ENCODE measurements at places on chromosomes 5 and 9. TPM values are rescaled to one million over a fixed set of nuclear protein-coding genes. Genes with fewer than 3 reads are reported as not detected.

GRCh38 chr5:134141331-134142050 is 27.0 kb downstream of the TCF7 start:
- no peak for DNase-seq

- no peak for DNase-seq
These were observed 96.3 kb downstream of the TTLL11 start for GRCh38 chr9:121996783-121997182.

Gene CCDC180
- total RNA-seq, result 1.8 TPM

- DNase-seq, result no peak
These were observed 101.4 kb downstream of the PPARGC1B start for GRCh38 chr5:149831492-149831891.

DNA sequence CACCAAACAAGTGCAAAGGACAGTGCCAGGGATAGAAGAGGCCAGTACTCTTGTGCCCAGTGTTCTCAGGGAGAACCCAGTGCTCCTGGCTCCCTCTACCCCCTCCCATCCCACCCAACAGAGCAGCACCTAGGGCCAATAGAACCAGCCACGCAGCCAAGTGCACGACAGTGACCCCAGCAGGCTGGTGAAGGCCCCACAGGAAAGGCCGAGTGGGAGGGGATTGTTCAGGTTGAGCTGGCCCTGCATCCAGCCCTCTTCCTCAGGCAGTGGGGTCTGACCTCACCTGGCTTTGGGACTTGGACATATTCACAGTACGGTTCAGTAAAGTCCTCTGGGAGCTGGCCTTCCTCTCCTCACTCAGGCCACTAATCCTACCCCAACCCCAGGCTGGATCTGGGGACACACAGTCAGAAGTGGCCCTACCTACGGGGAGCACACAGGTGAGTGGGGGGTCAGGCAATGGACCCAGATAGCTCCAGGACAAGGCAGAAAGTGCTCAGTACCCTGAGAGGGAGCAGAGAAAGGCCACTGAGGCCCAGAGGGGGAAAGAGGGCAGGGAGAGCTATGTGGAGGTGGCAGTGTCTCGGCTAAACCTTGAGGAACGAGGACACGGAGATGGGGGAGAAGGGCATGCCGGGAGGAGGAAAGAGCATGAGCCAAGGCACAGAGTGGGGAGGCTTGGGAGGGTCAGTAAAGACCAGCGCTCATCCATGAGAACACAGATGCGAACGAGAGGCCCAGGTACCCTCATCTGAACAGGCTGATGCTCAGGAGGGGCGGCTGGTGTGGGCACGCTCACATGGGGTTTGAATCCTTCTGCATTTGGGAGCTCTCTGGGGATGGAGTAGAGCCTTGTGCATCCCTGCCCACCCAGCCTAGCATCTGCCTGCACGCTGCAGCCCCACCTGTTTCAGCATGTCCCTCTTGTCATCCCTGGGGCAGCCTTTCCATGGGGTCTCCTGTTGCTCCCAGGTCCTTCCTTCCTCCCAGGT is 25.6 kb downstream of the POLR1E start:
- no peak for DNase-seq

GRCh38 chr9:109520475-109521132 is 22.5 kb upstream of the PTPN3 start:
- peak; percentile 36 for DNase-seq

Gene PCDHA9
- not detected for total RNA-seq

GRCh38 chr5:157594675-157595459 is 19.3 kb upstream of the ADAM19 start:
- DNase-seq, result no peak

Gene PLAC8L1
- total RNA-seq, result not detected

DNA sequence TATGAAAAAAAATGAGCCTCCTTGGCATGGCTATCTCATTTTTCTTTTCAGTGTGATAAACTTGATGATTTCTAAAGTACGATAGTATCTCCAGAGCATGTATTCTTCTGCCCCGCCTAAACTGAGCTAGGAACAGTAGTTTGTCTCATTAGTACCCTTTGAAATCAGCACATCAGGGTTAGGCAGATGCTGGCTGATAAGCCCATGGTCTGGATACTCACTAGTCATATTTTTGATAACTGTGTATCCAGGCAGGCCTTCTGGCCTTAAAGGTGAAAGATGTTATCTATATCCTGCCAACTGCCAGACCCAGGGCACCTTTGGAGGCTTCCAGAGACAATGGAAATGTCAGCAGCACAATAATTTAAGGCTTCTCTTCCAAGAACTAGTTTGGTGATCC is 103.8 kb downstream of the GIN1 start:
- no peak for DNase-seq
